Omental fat pad (tissue), 4 donors: ENCODE measurements at places on chromosomes 4 and X. TPM values are rescaled to one million over a fixed set of nuclear protein-coding genes. Genes with fewer than 3 reads are reported as not detected.
A peak's percentile ranks its signal among the peaks of the same experiment; 100 is the strongest.

- no peak for DNase-seq
These were observed 38.6 kb downstream of the ANK2 start for GRCh38 chr4:113088050-113088449.

DNA sequence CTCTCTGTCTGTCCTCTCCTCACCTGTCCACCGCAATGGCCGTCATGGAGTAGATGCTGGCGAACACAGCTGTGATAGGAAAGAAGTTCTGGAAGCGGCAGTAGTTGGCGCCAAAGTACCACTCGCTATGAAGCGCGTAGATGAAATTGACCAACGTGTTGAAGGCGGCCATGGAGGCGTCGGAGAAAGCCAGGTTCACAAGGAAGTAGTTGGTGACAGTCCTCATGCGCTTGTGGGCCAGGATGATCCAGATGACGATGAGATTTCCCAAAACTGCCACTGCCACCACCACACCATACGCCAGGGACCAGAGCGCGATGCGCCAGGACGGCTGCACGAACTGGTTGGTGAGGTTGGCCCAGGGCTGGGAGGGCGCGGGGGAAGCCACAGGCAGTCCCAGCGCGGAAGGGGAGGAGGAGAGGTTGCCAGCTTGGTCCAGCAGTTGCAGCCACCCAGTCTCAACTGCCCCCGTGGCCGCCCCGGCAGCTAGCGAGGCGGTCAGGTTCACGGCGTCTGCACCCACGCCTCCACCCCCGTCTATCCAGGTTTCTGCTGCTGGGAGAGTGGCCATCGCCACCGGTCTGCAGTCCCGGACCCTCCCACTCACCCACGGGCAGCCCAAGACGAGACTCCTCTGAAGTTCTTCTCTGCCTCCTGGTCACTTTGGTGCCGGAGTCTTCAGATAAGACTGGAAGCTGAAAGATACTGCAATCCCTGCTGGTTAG, 518 bp downstream of the TACR3 start:
- DNase-seq, result no peak

DNA sequence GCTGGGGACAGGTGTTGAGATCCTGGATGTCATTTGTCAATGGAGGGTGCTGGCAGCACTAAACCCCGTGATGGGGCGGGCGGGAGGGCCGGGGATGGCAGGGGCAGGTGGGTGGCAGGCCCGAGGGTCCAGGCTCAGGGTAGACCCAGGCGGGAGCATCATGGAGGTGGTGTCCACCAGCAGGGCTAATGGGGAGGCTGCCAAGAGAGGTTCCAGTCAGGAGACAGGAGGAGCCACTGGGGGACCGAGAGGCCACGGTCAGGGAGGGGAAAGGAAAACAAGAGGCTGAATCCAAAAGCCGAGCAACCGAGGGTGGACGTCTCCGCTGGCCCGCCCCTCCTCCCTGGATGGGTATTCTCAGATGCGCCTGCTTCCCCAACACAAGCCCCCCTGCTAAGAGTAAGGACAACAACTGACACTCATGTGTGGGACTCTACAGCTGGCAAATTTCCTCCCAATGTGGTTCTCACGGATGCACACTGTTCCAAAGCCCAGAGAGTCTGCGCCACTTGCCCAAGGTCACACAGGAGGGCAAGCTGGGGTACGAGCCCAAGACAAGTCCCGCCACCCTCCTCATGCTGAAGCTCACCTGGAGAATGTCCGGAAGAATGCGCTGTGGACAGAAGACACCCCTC, 132.0 kb downstream of the CPZ start:
- DNase-seq, result no peak

DNA sequence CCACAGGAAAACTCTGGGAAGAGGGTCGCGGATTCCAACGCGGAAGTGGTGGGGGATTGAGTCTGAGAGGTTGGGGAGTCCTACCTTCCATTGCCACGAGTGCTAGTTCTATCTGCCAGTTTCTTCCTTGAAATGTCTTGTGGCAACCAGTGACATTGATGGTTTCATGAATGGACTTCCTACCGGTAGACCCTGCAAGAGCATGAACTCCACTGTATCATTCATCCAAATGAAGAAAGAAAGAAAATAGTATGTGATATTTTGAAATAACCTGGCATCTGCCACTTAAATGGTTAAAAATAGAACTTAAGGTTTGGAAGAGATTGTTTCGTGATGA, 1.1 kb upstream of the SLC10A7 start:
- DNase-seq, result no peak

The TMEM154 gene
- total RNA-seq, result 13.4 TPM

The QRFPR gene
- not detected for total RNA-seq

GRCh38 chr4:78862314-78862737, 76.9 kb downstream of the PAQR3 start:
- DNase-seq, result no peak

GRCh38 chr4:85478576-85478975, 3.6 kb downstream of the ARHGAP24 start:
- DNase-seq, result no peak

The FAT4 gene
- total RNA-seq, result 10.2 TPM

GRCh38 chr4:10144479-10144878, 27.9 kb upstream of the WDR1 start:
- DNase-seq, result no peak

DNA sequence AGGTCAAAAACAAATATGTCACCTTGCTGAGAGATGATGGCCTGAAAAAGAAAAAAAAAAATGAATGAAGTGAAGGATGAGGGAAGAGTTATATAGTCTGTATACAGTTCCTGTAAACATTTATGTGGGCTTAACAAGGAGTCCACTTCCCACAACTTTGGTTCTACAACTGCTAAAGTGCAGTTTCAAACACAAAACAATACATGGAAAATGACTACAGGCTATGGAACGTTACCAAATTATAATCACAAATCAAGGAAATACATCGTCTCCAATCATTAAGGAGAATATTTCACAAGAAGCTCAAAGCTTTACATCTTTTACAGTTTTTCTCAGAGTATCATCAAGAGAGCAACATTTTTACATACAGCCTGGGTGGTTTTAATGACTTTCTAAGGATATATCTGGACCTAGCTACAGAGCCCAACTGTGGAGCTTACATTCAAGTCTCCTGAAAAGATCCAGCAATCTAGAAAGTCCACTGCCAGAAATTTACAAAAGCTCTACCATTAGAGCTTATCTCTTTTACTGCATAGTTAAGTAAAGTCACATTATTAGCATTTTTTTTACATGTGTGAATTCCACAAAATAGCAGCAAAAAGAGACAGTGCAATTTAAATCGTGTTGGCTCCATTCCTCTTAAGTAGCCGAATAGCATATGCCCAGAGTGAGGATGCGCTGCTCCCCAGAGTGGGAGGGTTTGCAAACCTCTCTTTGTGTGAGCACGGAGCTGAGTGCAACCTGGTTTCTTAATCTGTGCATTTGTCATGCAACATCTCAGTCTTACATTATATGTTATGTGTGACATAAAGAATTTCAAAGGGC, 128.3 kb downstream of the MANBA start:
- DNase-seq, result no peak

The CSN1S1 gene
- total RNA-seq, result 1.6 TPM

The STS gene
- total RNA-seq, result 8.6 TPM

- DNase-seq, result no peak
These were observed 62.5 kb upstream of the ENPP6 start for GRCh38 chr4:184280137-184280536.

DNA sequence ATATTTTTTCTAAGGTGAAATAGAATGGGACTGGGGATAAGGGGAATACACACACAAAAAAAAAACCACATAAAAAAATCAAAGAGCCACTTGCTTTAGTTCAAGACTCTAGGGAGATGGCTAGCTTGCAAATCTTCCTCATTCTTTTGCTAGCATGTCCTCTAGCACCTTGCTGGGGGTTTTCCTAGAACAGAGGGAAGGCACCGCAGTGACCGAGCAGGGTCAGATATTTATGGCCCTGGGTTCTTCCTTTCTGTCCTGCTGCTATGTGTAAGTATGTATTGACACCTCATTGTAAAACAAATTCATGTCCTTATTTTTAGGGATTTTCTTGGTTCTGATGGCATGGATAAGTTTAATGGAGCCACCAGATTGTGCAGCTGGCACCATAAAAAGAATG, 81.2 kb downstream of the SHISA3 start:
- DNase-seq, result no peak

DNA sequence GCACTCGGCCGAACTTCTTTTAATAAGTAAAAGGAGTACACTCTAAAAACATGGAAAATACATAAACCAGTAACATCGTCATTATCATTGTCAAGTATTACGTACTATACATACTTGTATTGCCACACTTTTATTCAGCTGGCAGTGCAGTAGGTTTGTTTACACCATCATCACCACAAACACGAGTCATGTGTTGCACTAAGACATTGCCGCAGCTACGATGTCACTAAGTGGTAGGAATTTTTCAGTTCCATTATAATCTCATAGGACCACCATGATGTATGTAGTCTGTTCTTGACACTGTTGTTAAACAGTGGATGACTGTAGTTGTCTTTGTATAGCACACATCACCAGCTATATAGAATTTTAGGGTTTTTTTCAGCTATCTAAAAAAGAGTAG, 48.0 kb upstream of the TMEM131L start:
- no peak for DNase-seq

DNA sequence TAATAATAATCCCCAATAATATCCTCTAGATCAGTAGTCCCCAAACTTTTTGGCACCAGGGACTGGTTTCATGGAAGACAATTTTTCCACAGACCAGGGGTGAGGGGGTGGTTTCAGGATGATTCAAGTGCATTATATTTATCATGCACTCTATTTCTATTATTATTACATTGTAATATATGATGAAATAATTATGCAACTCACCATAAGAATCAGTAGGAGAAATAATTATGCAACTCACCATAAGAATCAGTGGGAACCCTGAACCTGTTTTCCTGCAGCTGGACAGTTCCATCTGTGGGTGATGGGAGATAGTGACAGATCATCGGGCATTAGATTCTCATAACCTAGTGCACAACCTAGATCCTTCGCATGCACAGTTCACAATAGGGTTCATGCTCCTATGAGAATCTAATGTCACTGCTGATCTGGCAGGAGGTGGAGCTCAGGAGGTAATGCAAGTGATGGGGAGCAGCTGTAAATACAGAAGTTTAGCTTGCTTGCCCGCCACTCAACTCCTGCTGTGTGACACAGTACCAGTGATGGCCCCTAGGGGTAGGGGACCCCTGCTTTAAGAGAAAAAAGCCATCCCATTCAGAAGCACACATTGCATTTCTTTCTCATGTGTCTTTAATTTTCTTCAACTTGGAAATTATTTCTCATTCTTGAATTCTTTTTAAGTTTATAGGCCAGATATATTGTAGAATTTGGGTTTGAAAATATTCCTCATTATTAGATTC, 16.0 kb upstream of the SH3RF1 start:
- DNase-seq, result no peak

DNA sequence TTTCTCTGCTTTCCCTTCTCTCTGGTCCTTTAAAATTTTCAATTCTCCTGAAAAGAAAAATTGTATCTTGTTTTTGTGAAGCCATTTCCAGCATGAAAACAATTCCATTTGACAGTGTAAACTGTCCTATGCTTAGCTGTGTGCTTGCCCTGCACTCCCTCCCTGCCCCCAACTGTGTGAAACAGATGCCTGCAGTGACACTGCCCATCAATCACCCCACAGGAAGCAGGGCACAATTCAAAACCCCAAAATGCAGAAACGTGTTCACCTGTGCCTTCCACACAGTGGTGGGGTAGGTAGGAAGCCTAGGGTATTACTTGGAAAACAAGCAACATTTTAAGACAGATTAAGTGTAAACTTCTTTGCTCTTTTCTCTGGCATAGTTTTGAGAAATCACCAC, 6.2 kb upstream of the FHDC1 start:
- DNase-seq, result no peak

DNA sequence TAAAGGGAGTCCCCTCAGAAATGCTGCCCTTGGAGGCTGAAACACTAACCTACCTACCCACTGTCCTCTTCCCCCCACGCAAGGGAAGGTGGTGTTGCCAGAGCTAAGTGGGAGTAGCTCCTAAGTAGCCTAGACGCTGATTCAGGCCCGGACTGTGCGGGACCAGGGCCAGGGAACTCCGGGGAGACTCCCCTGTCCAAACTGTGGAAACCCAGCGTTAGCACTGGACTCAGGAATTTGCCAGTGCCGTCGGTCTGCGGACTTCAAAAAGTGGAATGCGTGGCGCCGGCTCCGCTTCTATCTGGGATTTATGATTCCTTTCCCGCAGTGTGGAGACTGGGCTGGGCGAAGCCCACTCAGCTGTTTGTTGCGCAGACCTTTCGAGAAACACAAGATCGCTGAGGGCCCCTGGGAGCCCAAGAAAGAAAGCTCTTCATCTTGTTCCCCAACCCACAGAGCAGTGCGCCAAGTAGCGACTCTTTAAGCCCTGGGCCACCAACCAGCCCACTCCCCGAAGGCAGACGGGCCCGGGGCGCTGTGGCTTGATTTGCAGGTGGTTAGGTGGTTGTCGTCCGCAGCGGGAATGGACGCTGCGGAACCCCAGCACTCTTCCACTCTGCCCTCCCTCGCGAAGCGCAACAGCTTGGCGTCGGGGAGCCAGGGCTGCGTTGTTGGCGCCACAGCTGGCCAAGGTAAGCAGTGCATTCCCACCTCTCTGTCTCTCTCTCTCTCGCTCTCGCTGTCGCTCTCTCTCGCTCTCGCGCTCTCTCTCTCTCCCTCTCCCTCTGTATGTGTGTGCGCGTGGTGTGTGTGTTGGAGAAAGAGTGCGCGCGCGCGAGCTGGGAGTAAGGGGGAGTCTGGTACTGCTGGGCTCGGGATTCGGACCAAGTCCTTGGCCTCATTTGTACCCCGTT, 2.0 kb downstream of the TMEM255A start:
- DNase-seq, result peak; percentile 29

DNA sequence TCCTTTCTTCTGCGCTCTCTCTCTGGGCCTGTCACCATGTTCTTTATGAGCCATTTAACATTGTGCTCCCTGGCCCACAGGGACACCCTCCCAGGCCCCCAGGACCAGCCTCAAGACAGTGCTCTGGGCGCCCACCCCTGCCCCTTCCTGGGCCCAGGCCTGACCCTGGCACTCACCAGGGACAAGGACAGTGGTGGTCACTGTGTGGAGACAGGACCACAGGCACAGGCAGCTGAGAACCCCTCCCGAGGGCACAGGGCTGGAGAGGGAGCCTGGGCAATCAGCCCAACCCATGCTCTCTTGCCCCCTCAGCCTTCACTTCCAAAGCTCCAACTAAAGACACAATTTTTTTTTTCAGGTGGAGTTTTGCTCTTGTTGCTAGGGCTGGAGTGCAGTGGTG, 218.2 kb upstream of the PSAPL1 start:
- DNase-seq, result no peak

DNA sequence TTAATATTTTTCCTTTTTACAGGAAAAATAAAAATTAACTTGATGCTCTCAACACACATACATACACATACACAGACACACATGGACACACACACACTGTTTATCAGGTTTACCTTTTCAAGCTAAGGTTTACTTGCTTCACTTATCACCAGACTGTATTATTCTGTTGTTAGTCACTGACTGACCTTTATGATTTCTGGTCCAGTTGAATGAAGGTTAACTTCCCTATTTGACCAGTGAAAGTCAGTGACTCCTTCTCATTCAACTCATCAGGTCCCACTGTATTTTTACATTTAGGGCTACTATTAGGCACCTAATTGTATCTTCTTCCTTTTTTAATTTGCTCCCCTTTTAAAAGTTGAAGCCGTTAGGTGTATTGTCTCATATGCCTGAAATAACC, 16.0 kb downstream of the DIAPH2 start:
- no peak for DNase-seq

- no peak for DNase-seq
These were observed 152.7 kb upstream of the FTHL17 start for GRCh38 chrX:31224381-31225012.

GRCh38 chr4:156654410-156654809, 317.2 kb downstream of the PDGFC start:
- DNase-seq, result no peak
